ENCODE measurements at places on chromosomes 4 and X.

DNA sequence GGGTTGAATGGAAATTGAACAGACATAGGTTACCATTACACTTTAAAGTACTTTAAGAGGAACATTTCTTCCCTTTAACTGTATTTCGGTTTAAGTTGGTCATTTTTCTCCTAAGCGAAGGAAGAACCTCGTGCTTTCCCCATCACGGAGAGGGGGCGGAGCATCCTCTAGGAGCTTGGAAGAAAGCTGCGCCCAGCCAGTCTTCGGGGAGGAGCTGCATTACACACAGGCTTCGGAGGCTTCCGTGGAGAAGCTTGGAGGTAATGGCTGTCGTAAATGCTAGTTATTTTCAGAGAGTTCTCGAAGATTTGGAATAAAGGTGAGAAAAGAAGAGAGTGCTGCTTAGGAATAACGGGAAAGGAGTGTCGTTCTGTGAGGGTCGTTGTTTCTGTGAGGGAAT, at the start of gene PWWP3B:
TSS of gene PWWP3B (plus strand) at position 199 of the 400 bp plus-strand sequence. CDS start 37,128 bp downstream, outside the sequence.
- DNase-seq, result no peak

- DNase-seq, result no peak
These were observed 373.1 kb upstream of the GNPDA2 start for GRCh38 chr4:45099471-45099870.

DNA sequence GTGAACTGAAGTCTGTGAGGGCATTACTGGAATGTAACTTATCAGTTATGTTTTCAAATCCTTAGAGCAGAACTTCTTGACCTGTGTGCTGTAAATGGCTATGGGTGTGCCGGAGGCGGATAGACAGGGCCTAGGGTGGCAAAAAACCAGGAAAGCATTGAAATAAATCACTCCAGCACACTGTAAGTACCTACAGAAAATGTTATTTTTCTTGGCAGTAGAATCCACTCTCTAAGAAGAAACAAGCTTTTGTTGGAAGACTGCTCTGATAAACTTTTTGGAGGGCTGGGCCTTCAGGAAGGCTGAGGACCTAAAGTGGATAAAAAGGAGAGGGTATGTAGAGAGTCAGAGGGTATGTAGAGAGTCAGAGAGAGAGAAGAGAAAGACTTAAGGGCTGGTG, 14.9 kb downstream of the CPE start:
- DNase-seq, result no peak

GRCh38 chr4:40223343-40223742, 26.5 kb downstream of the RHOH start:
- DNase-seq, result no peak

DNA sequence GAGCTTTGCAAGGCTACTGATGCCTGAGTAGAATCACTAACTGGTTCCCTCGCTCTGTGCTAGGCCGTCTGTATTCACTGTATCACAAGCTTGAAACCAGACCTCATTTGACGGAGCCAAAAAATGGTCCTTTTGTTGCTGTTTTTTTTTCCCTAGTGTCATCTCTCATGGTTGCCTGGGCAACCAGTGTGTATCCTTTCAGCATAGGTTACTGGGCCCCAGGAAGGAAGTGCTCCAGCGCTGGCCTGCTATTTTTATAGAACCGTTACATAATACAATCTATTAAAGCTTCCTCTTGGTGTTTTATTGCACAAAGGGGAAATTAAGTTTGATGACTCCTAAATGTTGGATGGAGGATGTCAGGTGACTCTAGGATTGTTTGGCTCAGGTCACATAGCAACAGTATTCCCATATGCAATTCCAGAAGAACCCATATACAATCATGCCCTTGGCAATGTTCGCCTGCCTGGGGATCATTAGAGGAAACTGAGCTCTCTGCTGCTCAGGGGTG, 220.4 kb downstream of the SPRY1 start:
- DNase-seq, result peak; percentile 74

- peak; percentile 72 for DNase-seq
These were observed 618 bp downstream of the DDX3X start for GRCh38 chrX:41334363-41335197.

- no peak for DNase-seq
These were observed 739 bp downstream of the GAK start for GRCh38 chr4:931194-931959.

DNA sequence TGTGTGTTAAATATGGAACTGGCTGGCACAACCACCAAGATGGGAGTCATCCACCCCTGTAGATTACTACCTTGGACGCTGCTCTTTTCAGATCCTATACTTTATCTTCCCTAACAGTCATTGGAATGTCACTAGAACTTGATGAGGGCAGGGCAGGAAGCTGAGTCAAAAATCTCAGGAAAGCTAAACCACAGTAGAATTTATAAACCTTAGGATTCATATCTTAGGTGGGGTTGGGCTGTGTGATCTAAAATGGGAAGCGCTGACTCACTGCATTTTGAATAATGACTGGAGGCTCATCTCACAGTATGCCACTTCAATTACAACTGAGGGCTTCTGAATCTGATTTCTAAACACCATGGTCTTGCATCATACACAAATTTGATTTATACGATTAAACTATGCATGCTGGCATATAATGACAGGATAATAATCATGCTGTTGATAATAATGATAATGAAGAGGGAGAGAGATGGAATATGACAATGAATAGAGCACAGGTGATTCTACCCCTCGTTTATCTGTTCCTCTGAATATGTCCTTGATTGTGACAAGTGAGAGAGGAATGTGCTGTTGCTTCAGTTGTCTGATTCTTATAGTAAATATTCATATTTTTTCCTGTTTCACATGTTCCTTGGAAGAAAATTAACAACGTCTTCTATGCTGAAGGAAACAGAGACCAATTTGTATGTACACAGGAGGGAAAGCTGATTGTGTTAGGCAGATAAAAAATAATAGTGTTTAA, 270.3 kb upstream of the HS3ST1 start:
- DNase-seq, result no peak

- no peak for DNase-seq
These were observed 10.5 kb downstream of the ACSL1 start for GRCh38 chr4:184815046-184815877.

- DNase-seq, result no peak
These were observed 43.8 kb downstream of the WWC2 start for GRCh38 chr4:183142571-183143550.

GRCh38 chr4:11343536-11343935, 85.2 kb downstream of the HS3ST1 start:
- DNase-seq, result no peak

GRCh38 chr4:185457136-185457535, 14.4 kb downstream of the CCDC110 start:
- no peak for DNase-seq

DNA sequence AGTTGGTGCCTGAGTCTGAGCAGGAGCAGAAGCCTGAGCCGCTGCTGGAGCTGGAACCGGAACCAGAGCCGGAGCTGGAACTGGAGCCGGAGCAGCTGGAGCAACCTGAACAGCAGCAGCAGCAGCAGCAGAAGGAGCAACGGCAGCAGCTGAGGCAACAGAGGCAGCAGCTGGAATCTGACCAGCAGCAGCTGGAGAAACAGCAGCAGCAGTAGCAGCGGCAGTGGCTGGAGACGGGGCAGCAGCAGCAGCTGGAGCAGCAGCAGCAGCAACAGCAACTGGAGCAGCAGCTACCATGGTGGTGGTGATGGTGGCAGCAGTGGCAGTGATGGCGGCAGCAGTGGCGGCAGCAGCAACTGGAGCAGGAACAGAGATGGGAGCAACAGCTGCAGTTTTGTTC, 61.5 kb downstream of the AMOT start:
- no peak for DNase-seq

DNA sequence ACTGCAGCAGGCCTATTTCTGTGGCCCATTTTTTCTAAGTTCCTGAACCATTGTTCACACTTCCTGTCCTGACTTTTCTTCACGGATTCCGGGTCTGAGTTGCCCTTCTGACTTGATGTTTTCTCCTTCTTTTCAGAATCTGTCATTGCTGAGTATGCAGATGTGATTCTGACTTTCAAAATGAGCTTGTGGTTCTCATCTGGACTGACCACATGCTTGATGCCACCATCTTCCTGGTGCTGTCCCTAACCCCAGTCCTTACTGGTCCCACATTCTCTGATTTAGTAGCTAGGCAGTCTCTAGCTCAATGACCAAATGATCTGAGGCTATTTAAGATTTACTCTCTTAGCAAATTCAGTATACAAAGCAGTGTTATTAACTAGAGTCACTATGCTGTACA, 822.3 kb upstream of the TENM3 start:
- DNase-seq, result no peak

DNA sequence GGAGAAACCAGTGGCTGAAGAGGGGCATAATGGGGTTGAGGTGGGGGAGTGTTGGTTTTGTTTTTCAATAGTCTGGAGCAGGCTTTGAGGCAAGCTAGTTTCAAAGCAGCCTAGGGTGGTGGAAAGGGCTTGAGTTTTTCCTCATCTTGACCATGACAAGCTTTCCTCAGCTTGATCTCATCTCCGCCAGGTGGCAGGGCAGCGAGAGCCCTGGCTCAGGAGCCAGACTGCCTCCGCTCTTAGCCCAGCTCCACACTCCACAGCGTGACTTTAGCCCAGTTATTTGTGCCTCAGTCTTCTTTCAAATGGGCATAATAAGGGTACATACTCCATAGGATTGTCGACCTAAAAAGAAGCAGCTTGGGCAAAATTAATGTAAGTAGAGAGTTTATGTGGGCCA, 29.9 kb upstream of the SOWAHD start:
- DNase-seq, result no peak

DNA sequence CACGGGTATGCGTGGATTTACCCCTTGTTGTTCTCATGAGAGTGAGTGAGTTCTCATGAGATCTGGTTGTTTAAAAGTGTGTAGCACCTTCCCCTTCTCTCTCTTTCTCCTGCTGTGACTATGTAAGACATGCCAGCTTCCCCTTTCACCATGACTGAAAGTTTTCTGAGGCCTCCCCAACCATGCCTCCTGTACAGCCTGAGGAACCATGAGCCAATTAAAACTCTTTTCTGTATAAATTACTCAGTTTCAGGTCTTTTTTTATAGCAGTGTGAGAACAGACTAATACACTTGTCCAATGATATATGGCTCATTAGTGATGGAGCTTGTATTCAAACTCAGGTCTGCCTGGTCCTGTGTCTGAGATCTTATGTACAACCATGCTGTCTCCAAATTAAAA, 28.5 kb upstream of the RTL3 start:
- DNase-seq, result no peak

DNA sequence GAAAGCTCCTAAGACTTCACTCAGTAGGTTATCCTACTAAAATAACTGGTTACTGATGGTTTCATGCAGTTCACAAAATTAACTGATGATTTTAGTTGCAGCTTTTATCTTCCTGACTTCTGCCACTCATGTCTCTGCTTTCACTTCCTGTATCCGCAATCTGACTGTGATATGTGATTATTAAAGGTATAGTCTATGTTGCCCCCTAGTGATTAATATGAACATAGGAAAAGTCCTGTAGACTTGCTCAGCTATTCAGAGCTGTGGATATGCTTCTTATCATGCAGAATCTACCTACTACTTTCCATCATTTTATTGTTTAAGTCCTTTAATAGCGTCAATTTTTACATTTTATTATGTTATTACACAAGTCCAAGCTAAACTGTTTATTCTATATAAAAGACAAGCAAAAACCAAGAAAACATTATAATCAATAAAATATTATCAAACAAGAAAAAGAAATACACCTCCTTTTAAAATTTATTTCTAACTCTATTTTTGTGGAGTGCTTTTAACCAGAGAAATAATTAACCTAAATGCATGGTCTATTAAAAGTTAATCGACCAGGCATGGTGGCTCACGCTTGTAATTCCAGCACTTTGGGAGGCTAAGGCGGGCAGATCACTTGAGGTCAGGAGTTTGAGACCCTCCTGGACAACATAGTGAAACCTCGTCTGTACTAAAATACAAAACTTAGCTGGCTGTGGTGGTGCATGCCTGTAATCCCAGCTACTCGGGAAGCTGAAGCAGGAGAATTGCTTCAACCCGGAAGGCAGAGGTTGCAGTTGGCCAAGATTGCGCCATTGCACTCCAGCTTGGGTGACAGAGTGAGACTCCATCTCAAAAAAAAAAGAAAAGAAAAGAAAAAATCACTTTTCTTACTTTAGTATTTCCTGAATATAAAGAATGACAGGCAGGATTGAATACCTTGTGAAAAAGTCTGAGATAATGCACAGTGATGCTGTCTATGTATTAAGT, 40.4 kb upstream of the TLR2 start:
- peak; percentile 71 for DNase-seq

- no peak for DNase-seq
These were observed 544.2 kb upstream of the FRG1 start for GRCh38 chr4:189396435-189396834.

GRCh38 chr4:2745981-2746806, 9.9 kb downstream of the TNIP2 start:
- peak; percentile 96 for DNase-seq

- no peak for DNase-seq
These were observed 26.3 kb upstream of the TRPC3 start for GRCh38 chr4:121978172-121978516.

GRCh38 chrX:5788910-5789309, 439.8 kb downstream of the NLGN4X start:
- DNase-seq, result no peak

- DNase-seq, result no peak
These were observed 9.4 kb downstream of the KLF3 start for GRCh38 chr4:38673130-38673978.

GRCh38 chrX:23332888-23333821, 1.5 kb upstream of the PTCHD1 start:
- no peak for DNase-seq

GRCh38 chr4:2929469-2929868, 33.7 kb downstream of the NOP14 start:
- no peak for DNase-seq

- DNase-seq, result no peak
These were observed 28.8 kb downstream of the FGFR3 start for GRCh38 chr4:1821679-1822567.

All from CD4-positive, alpha-beta T cell treated with Interleukin-4 for 4 hours (primary cell).